ENCODE measurements at places on chromosomes 12 and 14.

- no peak for DNase-seq
These were observed 9.0 kb upstream of the RNU6-7 start for GRCh38 chr14:32192712-32193373.

DNA sequence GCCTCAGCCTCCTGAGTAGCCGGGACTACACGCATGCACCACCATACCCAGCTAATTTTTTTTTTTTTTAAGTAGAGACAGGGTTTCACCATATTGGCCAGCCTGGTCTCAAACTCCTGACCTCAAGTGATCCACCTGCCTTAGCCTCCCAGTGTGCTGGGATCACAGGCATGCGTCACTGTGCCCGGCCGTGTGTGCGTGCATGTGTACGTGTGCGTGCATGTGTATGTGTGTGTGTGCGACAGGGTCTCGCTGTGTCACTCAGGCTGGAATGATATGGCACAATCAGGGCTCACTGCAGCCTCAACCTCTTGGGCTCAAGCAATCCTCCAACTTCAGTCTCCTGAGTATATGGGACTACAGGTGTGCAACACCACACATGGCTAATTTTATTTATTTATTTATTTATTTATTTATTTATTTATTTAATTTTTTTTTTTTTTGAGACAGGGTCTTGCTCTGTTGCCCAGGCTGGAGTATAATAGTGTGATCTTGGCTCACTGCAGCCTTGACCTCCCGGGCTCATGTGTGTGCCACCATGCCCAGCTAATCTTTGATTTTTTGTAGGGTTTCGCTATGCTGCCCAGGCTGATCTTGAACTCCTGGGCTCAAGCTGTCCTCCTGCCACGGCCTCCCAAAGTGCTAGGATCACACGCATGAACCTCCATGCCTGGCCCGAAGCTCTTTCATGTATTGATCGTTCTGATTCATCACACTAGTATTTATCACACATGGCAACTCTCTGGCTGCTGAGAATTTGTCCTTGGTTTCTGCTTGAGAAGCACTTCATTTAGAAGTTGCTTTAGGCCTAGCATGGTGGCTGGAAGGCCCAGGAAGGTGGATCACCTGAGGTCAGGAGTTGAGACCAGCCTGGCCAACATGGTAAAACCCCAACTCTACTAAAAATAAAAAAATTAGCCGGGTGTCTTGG is 35.9 kb upstream of the CLIP1 start:
- DNase-seq = no peak

DNA sequence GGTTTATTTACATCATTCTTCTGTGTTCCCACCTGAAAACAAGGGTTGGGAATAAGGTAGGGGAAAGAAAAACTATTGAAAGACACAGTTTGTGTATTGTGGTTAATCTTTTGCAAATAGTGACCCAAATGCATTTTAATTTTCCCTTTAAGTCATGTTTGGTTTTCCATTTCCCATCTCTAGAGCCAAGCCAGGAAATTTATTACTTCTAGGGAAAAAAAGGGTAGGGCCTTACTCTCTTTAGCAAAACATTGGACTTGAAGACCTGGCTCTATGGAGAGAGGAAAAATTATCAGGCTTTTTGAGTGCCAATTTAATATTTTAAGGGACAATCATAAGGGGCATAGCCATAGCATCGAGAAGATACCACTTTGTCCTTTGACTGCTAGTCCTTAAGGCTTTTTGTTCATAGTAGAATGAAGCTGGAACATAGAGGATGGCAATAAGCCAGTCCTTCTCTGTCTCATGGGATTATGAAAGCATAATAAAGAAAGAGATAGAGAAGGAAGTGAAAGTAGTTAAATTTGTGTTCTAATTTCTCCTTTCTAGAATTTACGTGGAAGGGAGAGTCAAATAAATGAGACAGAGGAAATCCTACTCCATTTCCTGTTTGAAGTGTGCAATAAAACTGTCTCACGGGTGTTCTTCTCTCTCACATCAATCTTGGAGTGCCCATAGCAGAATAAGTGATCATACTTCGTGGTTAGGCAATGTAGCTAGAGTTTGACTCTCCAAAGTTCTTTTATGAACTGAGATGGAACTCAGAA is 50.9 kb upstream of the PPFIA2 start:
- DNase-seq = no peak

GRCh38 chr12:68378872-68379606 is 46.9 kb upstream of the MDM1 start:
- DNase-seq = peak; percentile 35

GRCh38 chr14:26621807-26622560 is 24.2 kb upstream of the NOVA1 start:
- no peak for DNase-seq

- no peak for DNase-seq
These were observed 495.4 kb upstream of the TMEM132C start for GRCh38 chr12:127771546-127771945.

- DNase-seq = no peak
These were observed 15.2 kb downstream of the RILPL2 start for GRCh38 chr12:123421314-123421713.

- DNase-seq = no peak
These were observed 423.4 kb downstream of the ZFP36L1 start for GRCh38 chr14:68369281-68370056.

DNA sequence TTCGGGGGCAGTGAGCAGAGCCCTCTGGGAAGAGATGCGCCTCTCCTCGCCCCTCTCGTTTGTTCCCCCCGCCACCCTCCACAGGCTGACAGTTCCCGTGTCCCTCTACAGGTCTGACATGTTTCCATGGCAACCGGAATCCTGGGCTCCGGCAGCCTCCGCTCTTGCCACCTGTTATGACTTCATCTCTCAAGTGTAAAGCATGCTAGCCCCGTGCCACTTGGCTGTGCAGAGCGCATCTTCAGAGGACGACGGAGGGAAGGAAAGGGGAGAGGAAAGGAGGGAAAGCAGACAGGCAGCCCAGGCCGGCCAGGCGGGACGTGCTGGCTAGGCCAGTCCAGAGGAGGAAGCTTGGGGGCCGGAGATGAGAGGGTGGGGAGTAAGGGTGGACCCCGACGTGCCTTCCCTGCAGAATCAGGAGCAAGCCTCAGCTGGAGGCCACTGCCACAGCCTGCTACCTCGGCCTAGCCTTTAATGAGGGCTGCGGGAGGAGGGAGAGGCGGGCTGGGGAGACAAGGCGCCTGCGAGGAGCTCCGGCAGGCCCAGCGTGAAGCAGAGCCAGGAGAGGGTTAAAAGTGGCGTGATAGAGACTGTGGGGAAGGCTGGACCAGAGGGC is 214.3 kb downstream of the DPF3 start:
- DNase-seq = no peak

DNA sequence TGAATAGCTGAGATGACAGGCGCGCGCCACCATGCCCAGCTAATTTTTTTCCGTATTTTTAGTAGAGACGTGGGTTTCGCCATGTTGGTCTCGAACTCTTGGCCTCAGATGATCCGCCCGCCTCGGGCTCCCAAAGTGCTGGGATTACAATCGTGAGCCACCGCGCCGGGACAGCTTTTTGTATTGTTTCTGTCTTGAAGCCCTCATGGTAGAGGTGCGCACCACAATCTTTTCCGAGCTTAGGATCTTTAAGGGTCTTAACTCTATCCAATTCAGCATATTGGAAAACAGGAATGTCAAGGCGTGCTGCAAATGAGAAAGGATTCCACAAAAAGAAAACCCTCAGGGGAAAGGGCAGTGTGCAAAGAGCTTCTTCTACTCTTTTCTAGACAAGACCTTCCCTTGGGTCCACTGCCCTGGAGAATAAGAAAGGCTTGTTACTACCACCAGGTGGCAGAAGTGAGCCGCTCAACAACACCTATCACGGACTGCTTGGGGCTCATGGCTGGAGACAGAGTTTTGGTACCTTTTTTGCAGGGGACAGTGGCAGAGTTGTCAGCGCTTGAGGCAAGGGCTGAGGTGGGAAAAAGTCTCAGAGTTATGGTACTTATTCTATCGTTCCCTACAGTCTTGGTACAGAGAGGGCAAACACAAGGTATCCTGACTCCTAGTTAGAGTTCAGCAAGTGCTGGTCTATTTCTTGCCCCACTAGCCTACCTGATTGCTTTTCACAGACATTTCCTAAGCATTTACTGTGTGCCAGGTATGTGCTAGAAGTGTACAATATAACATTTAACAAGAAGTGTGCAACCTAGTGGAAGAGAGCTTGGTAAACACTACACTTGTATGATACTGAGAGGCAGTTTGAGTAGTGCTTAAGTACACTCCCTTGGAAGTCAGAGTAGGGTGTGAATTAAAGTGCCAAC is 16.4 kb upstream of the SP7 start:
- peak; percentile 81 for DNase-seq

DNA sequence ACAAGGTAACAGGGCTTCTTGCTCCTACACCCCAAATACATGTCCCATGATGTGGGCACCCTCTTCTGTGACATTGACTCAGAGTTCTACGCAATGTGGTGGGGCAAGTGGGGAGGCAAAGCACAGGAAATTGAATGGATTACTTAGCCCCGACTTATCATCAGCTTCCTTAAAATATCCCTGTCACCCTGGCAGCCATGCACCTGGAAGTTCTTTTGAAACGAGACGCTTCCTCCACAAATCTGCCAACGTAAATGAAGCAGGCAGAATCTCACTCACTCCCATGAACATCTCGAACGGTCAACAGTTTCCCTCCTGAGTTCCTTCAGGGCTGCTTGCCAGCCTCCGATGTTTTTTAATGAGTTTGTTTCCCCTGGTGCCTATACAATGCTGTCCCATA is 33.5 kb downstream of the RNFT2 start:
- no peak for DNase-seq

DNA sequence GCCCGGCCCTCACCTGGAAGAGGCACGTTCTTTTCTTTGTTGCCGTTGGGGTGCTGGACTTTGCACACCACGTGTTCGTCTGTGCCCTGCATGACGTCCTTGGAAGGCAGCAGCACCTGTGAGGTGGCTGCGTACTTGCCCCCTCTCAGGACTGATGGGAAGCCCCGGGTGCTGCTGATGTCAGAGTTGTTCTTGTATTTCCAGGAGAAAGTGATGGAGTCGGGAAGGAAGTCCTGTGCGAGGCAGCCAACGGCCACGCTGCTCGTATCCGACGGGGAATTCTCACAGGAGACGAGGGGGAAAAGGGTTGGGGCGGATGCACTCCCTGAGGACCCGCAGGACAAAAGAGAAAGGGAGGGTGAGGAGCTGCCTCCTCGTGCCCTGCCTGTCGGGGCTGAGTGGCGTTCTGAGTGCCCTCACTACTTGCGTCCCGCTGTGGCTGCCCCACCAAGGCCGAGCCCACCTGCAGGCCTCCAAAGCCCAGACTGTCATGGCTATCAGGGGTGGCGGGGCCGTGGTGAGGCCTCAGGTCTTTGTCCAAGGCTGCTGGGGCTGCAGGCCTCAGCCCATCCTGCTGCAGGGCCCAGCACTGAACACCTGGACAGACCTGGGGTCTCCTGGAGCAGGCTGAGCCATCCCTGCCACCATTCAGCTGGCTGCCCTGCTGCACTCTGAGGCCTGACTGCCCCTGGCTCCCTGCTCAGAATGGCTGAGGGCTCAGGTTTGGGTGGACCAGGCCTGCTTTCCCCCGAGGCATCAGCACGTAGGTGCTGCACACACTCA is 329.7 kb downstream of the TMEM121 start:
- no peak for DNase-seq

DNA sequence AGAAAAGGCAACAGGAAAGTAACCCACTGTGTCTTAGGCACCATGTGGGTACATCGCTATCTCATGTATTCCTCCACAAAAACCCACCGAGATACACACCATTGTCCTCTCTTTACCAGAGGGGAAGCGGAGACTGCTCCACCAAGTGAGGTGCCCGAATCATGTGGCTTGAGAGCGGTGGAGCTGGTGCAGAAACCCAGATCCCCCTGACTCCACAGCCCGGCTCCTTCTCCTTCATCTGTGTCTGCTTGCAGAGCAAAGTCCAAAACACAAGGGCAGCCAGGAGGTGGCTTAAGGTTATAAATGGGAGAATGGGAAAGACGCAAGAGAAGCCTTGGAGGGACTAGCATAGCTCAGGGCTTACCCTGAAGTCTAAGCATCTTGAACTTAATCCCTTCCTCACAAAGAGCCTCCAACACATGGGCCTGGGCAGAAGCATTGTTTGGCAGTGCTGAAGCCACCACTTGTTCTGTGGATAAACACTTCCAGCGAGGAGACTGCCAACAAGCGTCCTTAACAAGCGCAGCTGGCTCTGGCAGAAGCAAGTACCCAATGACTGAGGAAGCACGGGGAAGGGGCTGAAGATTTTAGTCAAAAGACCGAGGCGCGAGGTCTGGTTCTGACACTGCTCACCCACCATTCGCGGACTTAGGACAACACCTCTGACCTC is 83.0 kb downstream of the TTC7B start:
- no peak for DNase-seq

GRCh38 chr14:77067632-77068516 is 30.2 kb upstream of the CIPC start:
- DNase-seq = peak; percentile 40

DNA sequence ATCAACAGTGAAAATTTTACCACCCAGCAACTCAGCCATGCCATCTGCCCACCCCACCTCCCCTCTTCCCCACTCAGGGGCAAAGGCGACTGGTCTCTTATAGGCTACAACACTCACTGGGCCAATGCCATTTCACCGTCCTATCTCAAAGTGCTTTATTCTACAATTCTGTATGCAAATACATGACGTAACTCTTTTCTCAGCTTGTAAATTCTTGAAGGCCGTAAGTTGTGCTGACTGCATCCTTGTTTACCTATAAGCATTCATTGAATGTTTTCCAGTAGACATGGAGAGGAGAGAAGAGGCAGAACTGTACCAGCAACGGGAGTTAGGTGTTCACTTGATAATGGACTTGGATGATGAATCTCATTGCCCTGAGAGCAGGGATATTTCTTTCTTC is 15.6 kb downstream of the BCL2L14 start:
- no peak for DNase-seq

DNA sequence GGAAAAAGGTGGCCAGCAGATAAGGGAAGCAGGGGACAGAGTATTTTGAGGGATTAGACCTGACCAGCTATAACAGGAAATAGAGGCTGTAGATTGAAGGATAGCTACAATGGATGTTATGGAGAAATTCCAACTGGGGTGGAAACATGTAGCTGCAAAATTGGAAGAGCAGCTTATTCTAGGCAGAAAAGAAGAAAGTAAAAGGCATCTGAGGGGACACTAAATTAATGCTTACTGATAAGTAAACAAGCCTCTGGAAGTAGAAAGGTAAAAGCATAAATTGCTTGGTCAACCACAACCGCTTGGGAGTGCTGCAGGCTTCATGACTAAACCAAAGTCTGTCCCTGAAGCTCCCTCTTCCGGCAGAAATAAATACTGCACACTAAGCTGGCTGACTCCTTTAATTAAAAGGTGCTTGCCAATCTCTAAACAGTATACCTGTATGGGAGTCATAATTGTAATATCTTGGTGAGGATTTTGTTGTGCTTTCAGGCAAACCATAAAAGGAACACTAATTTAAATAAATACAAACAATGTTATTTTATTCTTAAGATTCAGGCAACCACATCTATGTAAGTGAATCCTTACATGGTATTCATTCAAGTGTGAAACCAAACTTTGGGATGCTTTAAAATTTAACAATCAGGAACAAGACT is 7.7 kb downstream of the UBC start:
- DNase-seq = peak; percentile 86

GRCh38 chr12:116922194-116922897 is 11.6 kb downstream of the FBXW8 start:
- no peak for DNase-seq

- DNase-seq = no peak
These were observed 22.4 kb downstream of the ASB2 start for GRCh38 chr14:93953739-93954515.

GRCh38 chr12:69843608-69844007 is 18.6 kb downstream of the MYRFL start:
- DNase-seq = no peak

All from CD4-positive, alpha-beta T cell treated with Interferon gamma for 1 hour (primary cell).